ENCODE measurements at places on chromosomes 6 and 20.
A peak's percentile ranks its signal among the peaks of the same experiment; 100 is the strongest.

- peak; percentile 9 for DNase-seq
These were observed 246.7 kb downstream of the MAFB start for GRCh38 chr20:40442181-40442963.

- DNase-seq: peak; percentile 44
These were observed 126.7 kb downstream of the BCAS1 start for GRCh38 chr20:53943522-53944291.

GRCh38 chr6:43052842-43053544 lies 658 bp downstream of the CUL7 start:
- no peak for DNase-seq

DNA sequence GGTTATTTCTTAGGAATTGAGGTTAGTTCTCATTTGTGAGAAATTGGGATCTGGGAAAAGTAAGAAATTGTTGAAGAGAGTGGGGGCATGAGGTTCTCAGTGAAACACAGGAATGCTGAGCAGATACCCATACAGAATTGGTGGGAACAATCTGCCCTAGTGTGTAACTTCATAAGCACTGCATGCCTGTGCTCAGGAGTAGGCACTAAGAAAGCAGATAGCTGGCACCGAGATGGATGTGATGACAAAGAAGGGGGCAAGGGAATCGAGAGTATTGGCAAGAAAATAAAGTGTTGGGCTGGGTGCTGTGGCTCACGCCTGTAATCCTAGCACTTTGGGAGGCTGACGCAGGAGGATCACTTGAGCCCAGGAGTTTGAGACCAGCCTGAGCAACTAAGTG lies 4.0 kb downstream of the SLC17A5 start:
- no peak for DNase-seq

- DNase-seq: no peak
These were observed 211.9 kb upstream of the PMEPA1 start for GRCh38 chr20:57921676-57922075.

- no peak for DNase-seq
These were observed 455.7 kb upstream of the SOX4 start for GRCh38 chr6:21137700-21138335.

GRCh38 chr6:155075930-155076695 lies 81.0 kb downstream of the TIAM2 start:
- no peak for DNase-seq

DNA sequence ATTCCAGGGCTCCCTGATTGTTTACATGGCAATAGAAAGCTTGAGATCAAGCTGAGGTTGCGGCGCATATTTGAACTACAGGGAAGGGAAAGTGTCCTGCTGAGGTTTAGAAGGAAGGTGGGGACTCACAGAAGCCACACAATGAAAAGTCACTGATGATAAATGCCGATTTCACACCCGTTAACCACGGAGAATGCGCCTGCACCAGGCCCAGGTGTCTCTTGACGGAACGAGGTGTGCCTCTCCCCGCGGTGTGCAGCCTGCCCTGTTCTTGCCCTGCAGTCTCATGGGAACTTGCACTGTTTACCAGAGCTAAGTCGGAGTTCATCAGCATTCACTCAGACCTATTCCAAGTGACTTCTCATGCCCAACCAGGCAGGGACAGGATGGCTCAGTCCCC lies 90.3 kb downstream of the LY86 start:
- peak; percentile 88 for DNase-seq

GRCh38 chr20:7673841-7674240 lies 266.4 kb downstream of the HAO1 start:
- no peak for DNase-seq

- DNase-seq: no peak
These were observed 58.7 kb downstream of the SNX5 start for GRCh38 chr20:17909869-17910321.

Measured in SW480 (cell line).